ENCODE measurements at places on chromosomes 3 and 15.

- no peak for DNase-seq
These were observed 200.0 kb downstream of the CACNA2D3 start for GRCh38 chr3:54322354-54322753.

DNA sequence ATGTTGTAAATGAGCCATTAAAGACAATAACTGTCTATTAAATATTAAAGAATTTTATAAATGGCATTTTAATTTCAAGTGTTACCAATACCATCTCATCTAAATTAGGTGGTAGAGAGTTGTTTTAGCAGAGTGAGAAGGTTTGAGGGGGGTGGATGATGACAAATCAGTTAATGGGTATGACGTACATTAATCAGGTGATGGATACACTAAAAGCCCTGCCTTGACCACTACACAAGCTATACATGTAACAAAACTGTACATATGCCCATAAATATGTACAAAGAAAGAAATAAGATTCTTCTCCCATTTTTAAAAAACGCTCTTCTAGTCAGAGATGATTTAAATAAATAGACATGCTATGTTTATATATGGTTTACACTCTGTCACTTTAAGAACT, 40.0 kb downstream of the TAFA4 start:
- no peak for DNase-seq

GRCh38 chr3:99951701-99952100, 134.0 kb downstream of the CMSS1 start:
- no peak for DNase-seq

- no peak for DNase-seq
These were observed 94.4 kb downstream of the ST6GAL1 start for GRCh38 chr3:187024536-187025226.

- DNase-seq: no peak
These were observed 7.3 kb downstream of the TMEM212 start for GRCh38 chr3:171850320-171850959.

DNA sequence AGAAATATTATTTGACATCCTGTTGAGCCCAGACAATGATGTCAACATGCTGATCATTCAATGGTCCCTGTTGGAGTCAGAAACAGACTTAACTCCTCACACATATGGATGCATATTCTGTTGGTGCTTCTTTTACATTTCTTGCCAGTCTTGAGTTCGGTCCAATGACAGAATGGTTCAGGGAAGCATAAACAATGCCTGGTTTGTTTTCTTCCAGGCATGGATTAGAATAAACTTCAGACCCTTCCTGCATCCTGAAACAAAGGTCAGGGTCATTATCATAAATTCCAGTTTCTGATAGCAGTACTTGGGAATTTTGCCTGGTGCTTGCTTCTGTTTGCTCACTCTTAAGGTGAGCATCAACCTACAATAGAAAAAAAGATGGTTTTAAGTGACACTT, 33.3 kb downstream of the BTLA start:
- no peak for DNase-seq

- DNase-seq: no peak
These were observed 200.7 kb downstream of the NAALADL2 start for GRCh38 chr3:175059788-175060187.

DNA sequence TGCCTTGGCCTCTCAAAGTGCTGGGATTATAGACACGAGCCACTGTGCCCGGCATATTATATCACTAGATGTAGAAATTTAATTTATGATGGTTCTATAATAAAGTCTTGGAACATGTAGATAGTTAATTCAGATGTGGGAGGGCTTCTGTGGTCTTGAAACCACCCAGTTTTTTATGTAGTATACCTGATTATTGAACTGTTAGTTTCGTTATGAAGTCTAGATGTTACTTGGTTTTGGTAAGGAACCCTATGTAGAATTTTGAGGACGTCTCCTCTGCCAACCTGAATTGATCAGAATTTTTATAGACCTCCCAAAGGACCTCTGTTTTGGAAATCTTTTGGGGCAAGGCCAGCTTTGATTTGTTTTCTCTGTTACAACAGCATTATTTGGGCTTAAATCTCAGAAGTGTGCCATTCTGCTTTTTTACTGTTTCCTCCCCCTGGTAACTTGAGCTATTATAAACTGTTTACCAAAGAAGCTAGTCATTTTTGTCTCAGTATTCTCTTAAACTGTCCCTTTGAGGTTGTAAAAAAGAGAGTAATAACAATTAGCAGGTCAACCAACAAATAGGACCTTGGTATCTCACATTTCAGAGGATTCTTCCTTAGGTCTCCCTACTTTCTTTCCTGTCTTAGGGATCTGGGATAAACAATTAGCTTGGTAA, 20.8 kb downstream of the AKAP13 start:
- DNase-seq: no peak

DNA sequence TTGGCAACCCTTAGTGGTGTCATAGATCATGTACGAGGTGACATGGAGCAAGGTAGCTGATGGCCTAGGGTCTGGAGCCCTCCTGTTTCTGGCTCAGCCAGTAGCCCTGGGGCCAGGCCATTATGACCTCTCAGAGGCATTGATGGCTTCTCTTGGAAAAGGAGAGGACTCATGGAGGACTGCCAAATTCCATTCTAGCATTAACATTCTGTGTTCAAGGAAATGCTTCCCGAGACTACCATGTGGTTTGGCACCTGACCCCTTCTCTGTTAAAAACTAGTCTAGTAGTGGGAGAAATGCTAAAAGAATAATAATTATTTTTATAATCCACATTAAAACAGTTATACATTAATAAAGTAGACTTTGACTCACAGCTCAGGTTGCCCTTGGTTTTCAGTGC, 40.2 kb upstream of the ADAMTSL3 start:
- DNase-seq: no peak

DNA sequence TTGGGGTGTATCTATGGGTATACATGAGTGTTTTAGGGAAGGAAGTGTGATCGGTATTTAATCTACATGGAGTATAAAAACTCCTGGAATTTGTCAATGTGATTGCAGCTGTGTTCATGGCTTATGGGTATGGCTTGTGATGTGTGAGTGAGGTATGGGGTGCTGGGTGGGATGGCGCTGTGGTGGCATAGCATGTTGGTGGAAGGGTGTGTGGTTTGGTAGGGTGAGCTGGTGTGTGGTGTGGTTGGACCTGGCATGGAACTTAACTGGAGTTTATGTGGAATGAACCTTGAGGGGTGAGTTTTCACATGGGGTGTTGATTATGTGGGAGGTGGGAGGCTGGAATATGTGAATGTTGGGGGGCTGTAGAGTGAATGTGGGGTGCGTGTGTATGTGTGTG, 492 bp upstream of the MOBP start:
- DNase-seq: no peak

DNA sequence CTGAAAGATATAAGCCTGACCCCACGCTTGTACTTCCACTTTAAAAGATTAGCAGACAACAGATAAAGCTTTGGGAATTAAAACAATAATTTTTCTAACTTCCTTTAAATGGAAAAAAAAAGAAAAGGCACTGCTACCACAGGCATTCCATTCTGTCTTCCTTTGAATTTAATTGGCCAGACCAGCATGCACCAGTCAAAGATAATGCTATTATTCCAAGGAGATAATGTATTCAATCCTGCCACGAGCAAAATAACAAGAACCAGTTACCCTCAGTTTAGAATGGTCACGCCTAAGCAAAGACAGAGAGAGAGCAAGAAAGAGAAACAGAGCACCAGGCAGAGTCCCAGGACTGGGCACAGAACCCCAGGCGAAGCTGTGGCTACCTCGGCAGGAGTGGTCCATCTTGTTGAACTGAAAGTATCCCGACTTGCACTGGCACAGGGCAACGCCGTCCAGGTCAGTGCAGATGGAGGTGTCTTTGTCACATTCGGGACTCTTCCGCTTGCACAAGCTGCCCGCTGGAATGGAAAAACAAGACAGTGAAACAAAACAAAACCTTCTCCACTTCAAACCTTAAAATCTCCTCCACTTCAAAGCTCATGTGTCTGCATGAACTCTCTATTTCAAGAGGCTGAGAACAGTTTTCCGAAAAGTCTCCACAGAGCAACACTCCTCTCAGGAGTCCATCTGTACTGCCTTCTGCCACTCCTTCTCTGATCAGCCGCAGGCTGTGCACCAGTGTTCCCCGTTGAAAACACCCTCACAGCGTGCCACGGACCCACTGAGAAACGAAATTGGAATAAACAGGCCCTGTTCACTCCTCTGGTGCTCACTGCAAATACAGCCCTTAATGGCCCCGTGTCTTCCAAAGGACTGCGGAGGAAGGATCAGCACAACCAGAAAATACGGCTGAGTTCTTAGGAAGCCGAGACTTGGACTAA, 58.2 kb downstream of the HEG1 start:
- DNase-seq: no peak

GRCh38 chr3:21152555-21152954, 598.5 kb downstream of the ZNF385D start:
- no peak for DNase-seq

DNA sequence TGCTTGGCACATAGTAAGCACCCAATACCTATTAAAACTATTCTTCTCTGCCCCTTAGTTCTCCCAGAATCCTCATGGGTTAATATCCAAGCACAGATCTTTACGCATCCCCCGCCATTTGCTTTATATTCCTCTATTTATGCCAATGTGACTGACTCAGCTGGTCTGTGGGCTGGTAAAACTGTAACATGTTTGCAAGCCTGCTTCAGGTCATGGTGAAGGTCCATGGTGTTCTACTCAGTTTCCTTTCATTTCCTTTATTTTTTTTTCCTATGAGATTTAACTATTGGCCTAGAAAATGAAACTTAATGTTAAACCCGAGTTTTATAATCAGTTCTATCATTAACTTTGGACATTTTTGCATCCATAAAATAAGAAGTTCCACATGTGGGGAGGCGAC, 47.0 kb downstream of the FRMD4B start:
- no peak for DNase-seq

GRCh38 chr3:24525022-24525421, 30.4 kb upstream of the THRB start:
- DNase-seq: no peak

DNA sequence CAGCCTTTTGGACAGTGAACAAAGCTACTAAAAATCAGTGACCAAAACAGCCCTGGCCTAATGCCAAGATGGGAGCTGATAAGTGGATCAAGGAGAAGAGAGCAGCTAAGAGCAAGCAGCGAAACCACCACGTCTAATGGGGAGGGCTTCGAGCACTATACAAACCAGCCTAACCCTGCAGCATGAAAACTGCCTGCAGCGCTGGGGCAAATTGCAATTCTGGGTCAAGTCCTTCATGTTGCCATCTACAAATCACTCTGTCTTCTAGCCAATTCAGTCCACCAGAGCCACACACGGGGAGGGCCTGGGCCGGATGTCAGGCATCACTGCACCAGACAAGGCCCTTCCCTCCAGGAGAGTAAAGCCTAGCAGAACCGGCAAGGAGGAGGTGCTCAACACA, 30.5 kb upstream of the SPATA12 start:
- DNase-seq: no peak

DNA sequence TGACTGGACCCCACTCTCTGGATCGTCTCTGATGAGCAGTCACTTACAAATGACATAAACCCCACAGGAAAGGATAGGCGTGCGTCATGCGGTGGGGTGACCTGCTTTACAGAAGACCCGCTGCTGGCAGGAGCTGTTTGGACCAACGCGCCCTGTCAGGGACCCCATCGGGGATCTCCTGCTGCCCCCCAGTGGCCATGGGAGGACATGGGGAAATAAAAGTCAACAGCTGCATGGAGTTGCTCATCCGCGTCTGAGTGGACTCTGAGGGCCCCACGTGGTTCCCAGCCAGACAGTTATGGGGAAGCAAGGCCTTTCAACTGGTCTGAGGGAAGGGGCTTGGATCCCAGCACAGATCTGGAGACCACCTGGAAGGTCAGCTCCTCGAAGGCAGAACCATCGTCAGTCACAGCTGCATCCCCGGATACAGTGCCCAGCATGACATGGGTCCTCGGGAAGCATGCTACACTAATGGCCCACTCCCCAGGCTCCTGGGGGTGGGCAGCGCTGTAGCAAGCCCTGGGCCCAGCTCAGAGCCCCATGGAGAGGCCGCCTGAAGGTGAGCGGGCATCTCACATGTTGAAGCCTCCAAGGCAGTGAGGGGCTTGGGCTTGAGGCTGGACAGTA, 32.1 kb downstream of the PTH1R start:
- peak; percentile 66 for DNase-seq

DNA sequence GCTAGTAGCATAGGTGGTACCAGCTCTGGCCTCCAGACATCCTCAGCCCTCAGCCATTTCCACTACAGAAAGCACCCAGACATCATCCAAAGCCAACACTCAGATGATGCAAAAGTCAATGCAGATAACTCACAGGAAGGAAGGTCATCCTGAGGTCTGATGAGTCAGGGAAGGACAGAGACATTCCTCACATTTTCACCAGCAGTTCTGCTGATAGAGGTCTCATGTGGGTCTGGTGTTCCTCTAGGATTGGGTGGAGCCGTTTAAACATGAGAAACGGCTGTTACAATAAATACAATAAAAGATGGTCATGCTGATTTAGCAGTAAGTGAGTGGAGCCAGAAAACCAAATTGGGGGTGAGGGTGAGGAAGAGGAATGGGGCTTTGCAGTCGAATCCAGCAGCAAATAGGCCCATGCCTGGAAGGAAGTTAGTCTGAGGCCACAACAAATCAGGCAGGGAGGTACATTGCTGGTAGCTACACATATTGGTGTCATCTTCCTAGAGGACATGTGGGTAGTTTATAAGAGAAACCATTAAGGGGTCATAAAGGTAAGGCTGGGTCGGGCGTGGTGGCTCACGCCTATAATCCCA, 33.3 kb upstream of the FLNB start:
- DNase-seq: no peak

DNA sequence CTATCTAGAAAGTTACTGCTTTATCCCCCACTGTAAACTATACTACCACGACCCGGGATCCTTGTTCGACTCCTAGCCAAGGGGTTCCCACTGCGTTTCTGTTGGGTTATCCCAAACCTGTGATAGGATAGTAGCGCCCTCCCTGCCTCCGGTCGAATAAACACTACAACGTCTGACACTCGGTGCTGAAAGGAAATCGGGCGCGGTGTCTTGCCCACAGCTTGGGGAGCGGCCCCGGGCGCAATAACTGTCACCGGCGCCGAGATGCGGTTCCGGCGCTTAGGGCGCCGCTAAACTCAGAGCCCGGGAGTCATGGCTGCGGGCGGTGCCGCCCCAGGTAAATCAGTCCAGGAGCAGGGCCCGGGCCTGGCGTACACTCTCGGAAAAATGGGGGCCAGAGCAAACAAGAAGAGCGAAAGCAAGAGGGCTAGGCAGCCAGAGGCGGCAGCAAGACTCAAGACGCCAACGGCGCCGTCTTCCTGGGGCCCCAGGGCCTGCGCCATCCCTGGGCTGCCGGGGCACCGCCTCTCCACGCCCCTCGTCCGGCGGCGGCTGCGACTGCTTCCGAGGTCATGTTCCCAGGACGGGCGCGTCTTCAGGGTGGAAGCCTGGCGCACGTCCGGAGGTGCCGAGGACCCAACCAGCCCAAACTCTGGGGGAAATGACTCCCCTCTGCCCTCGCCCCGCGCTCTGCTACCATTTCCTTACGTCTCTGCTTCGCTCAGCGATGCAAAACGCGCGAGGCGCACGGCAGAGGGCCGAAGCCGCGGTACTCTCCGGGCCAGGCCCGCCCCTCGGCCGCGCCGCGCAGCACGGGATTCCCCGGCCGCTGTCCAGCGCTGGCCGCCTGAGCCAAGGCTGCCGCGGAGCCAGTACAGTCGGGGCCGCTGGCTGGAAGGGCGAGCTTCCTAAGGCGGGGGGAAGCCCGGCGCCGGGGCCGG, at the start of gene DUT:
Gene DUT, plus strand, starts transcription at position 575 of the 941 bp plus-strand sequence. Its CDS starts 87 bp downstream, at position 662.
- DNase-seq: peak; percentile 36

GRCh38 chr3:191100516-191100915, 98.5 kb upstream of the OSTN start:
- DNase-seq: no peak
